Activated CD4-positive, alpha-beta T cell treated with anti-CD3 and anti-CD28 coated beads, Interleukin-2, amount 50 U/mL, for 24 hours (primary cell): ENCODE measurements at places on chromosomes 5 and 9.

- no peak for DNase-seq
Observed at GRCh38 chr5:181149806-181150733, 2.7 kb downstream of the OR2V2 start.

- no peak for DNase-seq
Observed at GRCh38 chr5:54985301-54986268, at the start of gene ESM1. TSS of gene ESM1 (minus strand) at chr5:54985593. CDS start at chr5:54985517, 76 bp downstream.

GRCh38 chr5:69509212-69509611 lies 16.6 kb downstream of the OCLN start:
- no peak for DNase-seq

DNA sequence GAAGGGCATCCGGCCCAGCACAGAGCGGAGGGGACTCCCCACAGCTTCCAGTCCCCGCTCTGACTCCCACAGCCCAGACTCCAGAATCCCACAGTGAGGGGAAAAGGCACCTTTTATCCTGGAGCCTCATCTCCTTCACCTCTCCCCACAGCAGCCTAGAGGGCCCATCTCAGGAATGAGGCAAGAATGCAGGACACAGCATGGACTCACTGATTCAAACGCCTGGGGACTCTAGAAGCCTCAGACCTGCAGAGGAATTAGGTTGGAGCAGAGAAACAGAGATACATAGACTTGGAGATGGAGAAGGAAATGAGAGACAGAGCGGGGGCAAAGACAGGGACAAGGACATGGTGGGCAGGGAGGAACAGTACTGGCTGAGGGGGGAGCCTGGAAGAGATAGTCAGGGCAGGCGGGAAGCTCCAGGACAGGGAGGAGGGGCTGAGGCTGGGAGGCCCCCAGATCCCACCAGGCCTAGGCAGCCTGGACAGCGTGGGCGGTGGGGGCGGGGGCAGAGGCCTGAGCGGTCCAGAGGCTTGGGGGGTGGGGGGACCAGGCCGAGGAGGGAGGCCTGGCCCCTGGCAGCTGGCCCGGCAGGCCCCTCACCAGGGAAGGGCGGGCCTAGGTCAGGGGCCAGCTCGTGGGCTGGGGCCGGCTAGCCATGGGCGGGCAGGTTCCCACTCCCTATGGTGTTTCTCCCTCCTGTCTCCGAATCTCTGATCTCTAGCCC lies 15.8 kb downstream of the CNTFR start:
- no peak for DNase-seq

- no peak for DNase-seq
Observed at GRCh38 chr9:80605129-80605528, 1033.4 kb downstream of the TLE4 start.

- DNase-seq = no peak
Observed at GRCh38 chr5:14415024-14415697, 166.4 kb upstream of the OTULINL start.

- no peak for DNase-seq
Observed at GRCh38 chr9:6567140-6567591, 78.4 kb downstream of the GLDC start.
